ENCODE measurements at places on chromosomes 4 and X. TPM values are rescaled to one million over a fixed set of nuclear protein-coding genes. Genes with fewer than 3 reads are reported as not detected.

DNA sequence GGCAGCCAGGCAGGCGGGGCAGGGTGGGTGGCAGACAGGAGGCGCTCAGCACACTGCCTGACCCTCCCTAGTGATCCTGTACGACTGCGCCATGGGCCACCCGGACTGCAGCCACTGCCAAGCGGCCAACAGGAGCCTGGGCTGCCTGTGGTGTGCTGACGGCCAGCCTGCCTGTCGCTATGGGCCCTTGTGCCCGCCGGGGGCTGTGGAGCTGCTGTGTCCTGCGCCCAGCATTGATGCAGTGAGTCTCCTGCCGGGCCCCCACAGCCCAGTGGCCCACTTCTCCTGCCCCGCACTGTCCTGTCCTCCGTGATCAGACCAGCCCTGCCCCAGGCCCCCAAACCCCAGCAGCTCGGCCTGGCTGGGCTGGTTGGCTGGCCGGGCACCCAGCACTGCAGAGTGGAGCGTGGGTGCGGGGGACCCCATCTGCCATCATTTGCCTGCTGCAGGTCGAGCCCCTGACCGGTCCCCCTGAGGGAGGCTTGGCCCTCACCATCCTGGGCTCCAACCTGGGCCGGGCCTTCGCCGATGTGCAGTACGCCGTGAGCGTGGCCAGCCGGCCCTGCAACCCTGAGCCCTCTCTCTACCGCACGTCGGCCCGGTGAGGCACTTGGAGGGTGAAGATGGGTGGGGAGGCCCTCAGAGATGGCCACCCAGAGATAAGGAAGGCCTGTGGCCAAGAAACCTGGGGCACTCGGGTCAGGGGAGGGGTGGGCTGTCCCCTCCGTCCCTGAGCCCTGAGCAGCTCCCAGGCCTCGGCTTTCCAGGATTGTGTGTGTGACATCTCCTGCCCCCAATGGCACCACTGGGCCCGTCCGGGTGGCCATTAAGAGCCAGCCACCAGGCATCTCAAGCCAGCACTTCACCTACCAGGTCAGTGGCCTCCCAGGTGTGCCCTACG is 7.6 kb downstream of the PLXNB3 start:
- DNase-seq: no peak
- peaks cover 8% of the 10 kb centered on the region for H3K4me1 ChIP-seq
- no peak overlapping the region for H3K4me3 ChIP-seq
- no peaks in the 10 kb centered on the region for H3K27me3 ChIP-seq

GRCh38 chr4:4890574-4891255 is 31.2 kb downstream of the MSX1 start:
- H3K27me3 ChIP-seq: peaks cover 9% of the 10 kb centered on the region
- H3K27ac ChIP-seq: no peak overlapping the region
- no peaks in the 10 kb centered on the region for H3K4me1 ChIP-seq
- H3K4me3 ChIP-seq: no peak overlapping the region
- no peak for DNase-seq
- H3K36me3 ChIP-seq: no peaks in the 10 kb centered on the region

DNA sequence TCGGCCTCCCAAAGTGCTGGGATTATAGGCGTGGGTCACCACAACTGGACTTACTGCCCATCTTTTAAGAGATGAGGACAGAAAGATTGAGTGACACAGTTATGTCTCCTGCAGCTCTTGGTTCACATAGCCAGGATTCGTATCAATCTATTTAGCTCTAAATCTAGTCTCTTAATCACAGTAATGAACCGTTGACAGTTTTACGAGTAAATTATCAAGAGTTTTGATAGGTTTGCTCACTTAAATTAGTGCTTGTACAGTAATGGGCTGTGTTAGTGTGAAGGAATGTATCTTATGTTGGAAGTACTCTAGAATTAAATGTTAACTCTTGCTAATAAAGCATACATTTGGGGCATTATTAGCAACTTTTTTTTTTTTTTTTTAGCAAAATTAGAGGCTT is 105.7 kb downstream of the PTTG2 start:
- no peak for DNase-seq
- H3K27ac ChIP-seq: no peak overlapping the region

The RAB9B gene
- 0.45 TPM for total RNA-seq

Measured in activated CD8-positive, alpha-beta T cell treated with anti-CD3 and anti-CD28 coated beads for 36 hours (primary cell).